Stimulated activated CD4-positive, alpha-beta T cell treated with anti-CD3 and anti-CD28 coated beads, Interleukin-2, amount 100 ng/mL, for 4 hours (primary cell): ENCODE measurements at places on chromosomes 7 and 10.

GRCh38 chr7:111006040-111006439 is 84.9 kb upstream of the LRRN3 start:
- no peak for DNase-seq

DNA sequence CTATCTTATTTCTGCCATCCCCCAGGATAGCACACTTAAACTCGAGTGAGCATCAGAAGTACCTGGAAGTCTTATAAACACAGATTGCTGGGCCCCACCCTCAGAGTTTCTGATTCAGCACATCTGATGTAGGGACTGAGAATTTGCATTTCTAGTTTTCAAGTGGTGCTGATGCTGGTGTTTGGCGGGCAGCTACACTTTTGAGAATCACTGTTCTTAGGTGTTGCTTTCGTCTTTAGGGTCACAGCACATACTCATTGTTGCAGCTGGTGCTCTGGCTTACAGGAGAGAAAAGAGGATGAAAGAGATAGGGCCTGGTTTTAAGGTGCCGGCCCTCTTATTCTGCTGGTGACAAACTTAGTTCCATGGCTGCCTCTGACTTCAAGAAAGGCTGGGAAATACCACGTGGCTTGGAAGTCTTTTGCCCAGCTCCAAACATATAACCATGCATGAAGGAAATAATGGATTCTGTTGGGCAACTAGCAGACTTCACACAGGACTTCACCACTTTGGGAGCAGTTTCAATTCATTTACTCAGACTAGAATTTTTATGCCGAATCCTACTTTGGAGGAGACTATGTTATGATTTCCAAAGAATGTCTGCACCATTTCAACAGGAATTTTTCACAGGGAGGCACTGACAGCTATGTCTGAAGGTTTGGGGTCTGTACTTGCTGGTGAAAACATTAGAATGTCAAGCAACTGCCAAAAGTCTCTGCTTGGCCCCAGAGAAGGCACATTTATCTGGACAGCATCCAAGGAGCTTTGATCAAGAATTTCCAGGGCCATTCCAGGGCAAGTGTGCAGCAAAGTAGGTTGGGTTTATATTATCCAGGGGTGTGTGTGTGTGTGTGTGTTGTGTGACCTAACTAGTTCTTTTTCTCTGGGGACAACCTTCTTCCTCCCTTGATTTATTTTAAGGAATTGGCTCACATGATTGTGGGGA is 6.9 kb upstream of the MINDY4 start:
- no peak for DNase-seq

DNA sequence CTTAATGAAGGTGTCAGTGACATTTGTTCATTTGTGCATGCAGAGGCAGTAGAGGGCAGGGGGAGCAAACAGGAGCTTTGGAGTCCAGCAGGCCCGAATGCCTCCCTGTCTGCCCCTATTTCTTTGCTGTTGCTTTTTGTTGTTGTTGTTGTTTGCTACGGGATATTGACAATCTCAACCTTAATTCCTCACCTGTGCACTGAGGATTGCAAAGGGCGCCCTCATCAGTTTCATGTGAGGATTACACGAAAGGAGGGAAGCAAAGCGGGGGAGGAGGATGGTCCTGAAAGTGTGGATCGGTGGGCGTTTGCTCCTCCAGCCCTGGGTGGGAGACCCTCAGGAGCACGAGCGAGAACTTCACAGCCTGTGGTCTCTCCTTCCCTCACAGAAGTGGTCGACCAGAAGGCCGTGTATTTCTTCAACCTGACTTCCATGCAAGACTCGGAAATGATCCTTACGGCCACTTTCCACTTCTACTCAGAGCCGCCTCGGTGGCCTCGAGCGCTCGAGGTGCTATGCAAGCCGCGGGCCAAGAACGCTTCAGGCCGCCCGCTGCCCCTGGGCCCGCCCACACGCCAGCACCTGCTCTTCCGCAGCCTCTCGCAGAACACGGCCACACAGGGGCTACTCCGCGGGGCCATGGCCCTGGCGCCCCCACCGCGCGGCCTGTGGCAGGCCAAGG is 9.6 kb downstream of the GDF10 start:
- no peak for DNase-seq

GRCh38 chr10:16905320-16905719 is 88.1 kb upstream of the RSU1 start:
- no peak for DNase-seq
